ENCODE measurements at places on chromosomes 1 and 21. TPM values are rescaled to one million over a fixed set of nuclear protein-coding genes. Genes with fewer than 3 reads are reported as not detected.

DNA sequence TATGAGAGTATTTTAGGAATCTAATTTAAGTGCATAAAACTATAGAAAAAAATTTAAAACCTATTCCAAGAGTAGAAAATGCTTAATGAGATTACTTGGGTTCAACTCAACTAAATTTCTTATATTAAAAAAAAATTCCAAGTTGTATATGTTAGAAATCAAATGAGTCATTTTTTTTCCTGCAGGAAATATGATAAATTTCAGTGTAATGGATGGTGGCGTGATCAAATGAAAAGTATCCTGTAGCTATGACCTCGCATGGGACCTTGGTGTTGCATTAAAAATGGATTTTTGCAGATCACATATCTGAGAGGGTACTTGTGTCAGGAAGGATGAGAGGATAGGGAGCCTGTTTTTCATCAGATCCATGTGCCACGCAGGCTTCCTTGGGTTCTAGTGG is 17.9 kb downstream of the ATP5PO start:
- no peak for DNase-seq

GRCh38 chr1:11944358-11944931 is 9.9 kb downstream of the PLOD1 start:
- DNase-seq = no peak

- no peak for DNase-seq
Observed at GRCh38 chr1:78561856-78562255, 58.4 kb upstream of the IFI44L start.

GRCh38 chr1:179808503-179808902 is 65.4 kb downstream of the FAM163A start:
- DNase-seq = no peak

GRCh38 chr1:17759114-17759513 is 4.0 kb downstream of the ACTL8 start:
- no peak for DNase-seq

DNA sequence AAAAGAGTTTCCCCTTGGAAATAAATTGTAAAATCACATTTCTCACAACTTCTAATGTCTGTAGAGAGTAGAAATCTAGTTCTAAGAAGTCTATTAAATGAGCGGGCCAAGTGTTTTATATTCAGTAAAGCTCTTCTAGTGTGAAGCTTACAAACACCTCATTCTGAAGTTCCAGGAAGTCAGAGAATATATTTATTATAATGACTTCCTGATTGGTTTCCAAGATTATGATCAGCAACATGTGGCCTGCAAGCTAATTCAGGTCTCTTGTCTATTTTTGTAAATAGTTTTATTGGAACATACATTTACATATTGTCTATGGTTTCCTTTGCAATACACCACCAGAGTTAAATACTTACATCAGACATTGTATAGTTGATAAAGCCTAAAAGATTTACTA is 603.9 kb downstream of the AMY1C start:
- no peak for DNase-seq

DNA sequence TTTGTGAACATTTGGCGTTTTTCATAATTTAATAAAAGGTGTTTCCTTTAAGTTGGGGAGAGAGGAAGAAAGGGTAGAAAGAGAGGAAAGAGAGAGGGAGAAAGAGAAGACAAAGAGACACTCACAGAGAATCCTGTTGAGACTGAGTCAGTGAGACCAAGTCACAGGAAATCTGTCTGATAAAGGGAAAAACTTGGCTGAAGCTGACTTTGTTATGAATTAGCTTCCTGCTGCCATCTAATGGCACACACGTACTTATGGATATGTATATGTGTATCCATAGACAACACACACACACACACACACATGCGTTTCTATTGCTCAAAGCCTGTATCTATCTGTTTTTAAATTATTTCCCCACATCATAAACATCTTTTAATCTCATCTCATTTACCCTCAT is 42.5 kb upstream of the DISC1 start:
- no peak for DNase-seq

DNA sequence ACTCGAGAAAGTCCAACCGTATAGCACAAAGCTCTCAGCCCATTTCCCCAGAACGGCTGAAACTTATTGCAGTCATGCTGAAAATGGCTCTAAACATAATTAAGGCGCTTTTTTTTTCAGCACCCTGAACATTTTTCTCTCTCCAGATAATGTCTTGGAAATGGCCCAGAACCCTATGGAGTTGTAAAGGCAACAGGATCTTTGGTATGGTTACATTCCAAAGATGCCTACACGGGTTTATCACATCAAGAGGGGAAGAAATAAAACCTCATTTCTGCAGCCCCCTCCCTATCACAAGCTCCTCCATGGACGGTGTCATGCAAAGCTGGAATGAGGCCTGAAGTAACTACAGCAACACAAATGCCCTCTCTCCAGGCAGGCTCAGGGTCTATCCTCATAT is 126.4 kb upstream of the GALNT2 start:
- no peak for DNase-seq

DNA sequence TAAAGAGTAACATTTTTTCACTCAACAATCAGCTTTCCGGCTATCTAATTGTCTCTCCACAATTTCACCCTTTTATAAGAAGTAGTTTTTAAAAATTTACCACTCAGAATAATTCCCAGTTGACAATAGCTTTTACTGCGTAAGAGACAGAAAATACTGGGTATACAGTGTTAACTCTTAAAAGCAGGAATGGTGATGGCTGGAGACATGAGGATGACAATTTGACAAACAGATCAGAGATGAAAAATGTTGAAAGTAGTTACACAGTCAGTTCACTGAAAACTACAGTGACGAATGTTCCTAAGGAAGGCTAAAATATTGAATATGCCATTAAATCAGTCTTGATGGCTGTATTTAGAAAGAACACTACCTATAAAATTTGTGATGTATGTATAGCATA is 1146.8 kb upstream of the B3GALT2 start:
- DNase-seq = no peak

GRCh38 chr1:17030206-17030605 is 18.5 kb upstream of the ATP13A2 start:
- no peak for DNase-seq

DNA sequence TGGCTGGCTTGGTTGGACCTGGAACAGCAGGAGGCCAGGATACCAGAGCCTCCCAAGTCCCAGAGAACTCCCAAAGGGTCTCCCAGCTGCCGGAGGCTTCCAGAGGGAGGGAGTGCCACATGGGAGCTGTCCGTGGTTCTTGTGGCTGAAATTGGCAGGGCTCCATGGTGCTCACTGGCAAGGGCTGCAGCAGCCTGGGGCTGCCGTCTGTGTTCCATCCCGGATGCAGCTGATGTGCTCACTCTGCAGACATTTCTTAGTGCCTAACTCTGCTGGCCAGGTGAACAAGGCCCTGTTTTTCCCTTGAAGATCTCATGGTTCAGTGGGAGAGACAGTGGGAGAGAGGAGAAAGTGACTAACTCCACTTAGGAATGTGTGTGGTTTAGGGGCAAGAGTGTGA is 261.1 kb downstream of the CAMTA1 start:
- no peak for DNase-seq

DNA sequence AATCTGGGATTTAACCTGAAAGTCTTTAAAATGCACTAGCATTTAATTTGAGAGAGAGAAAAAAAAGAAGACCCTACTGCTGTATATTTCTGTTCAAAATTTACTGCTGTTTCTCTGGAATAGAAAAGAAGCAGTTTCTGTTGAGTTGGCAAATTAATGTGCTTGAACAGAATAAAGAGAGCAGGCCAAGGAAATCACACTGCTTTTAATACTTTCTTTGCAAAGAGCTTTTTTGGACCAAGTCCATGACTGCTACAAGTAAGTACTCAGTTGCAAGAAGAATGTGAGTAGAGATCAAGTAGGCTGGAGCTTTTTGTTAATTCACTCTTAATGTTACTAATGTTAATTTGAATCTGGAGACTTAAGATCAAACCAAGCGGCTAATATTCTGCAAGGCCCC is 336.2 kb upstream of the SGIP1 start:
- no peak for DNase-seq

DNA sequence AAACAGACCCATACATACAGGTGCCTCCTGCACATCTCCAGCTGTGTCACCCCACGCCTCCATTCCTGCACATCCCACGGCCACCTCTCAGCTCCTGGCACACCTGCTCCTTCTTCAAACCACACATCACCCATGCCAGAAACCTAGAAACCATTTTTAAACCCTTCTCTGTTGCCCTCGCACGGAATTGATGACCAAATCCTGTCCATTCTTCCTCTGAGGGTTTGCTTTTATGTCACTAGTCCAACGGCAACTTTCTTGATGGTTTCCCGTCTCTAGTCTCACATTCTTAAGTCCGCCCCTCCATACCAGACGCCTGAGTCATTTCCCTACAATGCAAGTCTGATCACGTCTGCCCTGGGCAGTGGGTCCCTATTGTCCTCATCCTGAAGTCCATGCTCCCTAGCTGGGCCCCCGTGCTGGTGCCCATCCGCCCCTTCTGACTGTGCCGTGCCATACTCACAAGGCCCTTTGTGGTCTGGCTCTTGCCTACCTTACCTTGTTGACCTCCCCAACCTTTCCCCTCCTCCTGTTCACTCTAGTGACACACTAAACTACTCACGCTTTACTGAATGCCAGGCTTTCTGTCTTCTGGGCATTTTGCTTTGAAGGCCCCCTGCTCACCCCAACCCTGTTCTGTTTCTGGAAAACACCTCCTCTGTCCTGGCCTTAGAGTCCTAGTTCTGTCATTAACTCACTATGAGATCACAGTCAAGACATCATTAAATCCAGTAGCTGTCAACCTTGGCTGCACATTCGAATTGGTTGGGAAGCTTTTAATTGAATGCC is 17.6 kb downstream of the SLC2A1 start:
- no peak for DNase-seq

DNA sequence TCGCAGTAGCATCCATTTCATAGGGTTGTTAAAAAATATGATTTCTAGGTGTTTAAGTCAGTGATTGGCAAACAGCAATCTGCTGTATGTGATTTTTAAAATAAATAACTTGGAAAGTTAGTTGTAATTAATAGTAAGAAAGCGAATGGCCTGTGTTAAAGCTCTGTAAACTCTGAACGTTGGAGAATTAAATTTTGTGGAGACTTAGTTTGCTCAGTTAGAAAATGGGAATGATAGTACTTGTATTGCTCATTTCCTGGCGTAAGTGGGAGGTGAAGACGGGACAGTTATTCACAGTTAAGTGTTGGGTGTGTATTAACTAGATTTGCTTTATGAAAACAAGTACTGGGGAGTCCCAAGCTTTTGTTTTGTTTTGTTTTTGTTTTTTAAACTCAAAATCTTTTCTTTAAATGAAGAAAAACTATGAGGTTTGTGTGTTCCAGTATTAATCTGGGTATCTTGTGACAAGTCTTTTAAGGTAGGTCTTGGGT is 995 bp downstream of the CACYBP start:
- no peak for DNase-seq

GRCh38 chr1:241738284-241739078 is 86.4 kb downstream of the WDR64 start:
- DNase-seq = no peak

DNA sequence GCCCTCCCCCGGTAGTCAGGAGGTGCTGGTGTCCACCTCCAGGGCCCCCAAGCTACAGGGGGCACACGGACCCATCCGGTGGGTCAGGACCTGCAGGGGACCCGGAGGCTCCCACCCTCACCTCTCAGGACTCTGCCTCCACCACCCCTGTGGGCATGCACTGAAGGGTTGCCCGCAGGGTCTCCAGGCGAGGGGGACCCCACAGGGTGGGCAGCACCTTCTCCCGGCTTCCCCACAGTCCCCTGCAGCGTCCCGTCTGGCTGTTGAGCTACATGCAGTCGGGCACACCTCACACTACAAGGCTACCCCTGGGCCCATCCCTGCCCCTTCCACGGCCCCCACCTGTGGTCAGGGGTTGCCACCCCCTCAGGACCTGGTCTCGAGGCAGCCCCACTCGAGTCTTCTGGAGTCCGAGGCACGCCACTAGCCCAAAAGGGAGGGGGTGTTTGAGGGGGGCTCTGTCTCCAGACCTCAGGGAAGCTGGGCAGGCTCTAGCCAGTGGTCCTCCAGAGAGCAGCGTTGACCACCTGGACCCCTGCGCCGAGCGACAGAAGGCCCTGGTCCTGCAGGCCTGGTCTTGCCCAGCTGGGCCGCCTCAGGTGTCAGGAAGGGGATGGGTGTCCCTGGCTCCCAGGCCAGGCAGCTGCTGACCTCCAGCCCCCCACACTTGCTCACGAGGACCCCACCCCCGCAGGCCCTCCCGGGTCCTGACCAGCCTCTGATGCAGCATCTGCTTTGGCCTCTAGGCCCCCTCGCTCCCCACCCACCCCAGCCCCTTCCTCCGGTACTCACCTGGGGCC is 9.6 kb downstream of the PARS2 start:
- DNase-seq = no peak

DNA sequence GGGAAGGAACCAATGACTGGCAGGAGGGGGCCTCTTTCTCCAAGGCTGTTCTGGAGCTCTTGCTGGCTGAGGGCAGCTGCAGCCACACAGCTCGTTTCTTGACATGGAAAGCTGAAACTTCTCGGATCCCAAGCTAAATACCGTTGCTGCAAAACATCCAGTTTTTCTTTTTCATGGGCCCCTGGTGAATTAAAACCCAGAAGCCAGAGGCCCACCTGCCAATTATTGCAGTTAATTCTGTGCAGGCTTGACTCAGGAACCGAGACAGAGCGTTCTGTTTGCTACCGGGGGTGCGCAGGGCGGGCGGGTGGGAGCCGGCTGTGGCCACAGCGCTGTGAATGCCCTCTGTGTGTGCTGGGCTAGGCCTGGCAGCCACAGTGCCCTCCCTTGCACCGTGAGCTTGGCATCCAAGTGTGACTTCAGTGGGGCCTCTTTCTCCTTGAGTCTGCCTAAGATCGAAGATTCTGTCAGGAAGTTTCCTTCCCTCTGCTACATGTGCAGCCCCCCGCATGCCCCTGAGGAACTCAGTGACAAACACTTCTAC is 19.9 kb upstream of the KCNE2 start:
- no peak for DNase-seq

CHAF1B gene
- total RNA-seq = 0.59 TPM

DNALI1 gene
- total RNA-seq = 6.3 TPM

FAM131C gene
- not detected for total RNA-seq

AUNIP gene
- total RNA-seq = not detected

ALX3 gene
- total RNA-seq = not detected
